ENCODE measurements at places on chromosomes 4 and X. TPM values are rescaled to one million over a fixed set of nuclear protein-coding genes. Genes with fewer than 3 reads are reported as not detected.

Gene OTC
- total RNA-seq: 84.6 TPM

Gene CFAP99
- not detected for total RNA-seq

Gene CCNA2
- total RNA-seq: 0.15 TPM

Gene CXorf49
- not detected for total RNA-seq

Gene PDE5A
- total RNA-seq: 0.74 TPM

Gene SH3BP2
- 43.0 TPM for total RNA-seq

Gene NSUN7
- 0.18 TPM for total RNA-seq

GRCh38 chr4:155667568-155668511 lies 1.2 kb downstream of the GUCY1A1 start:
- peak; percentile 66 for DNase-seq

DNA sequence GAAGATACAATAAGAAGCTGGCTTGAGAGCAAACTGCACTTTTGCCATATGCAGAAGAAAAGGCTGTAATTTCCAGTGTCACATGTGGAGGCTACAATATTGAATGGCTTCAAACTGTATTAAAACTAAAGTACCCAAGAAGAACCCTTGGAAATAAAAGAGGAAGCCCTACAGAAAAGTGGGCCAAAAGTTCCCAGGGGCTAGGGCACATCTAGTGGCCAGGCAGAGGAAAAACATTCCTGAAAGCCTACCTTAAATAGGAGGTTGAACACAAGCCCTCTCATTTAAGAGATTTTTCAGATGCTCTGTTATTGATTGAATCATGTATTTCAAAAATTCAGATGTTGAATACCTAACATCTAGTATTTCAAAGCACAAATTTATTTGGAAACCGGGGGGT lies 40.6 kb upstream of the PRDX4 start:
- no peak for DNase-seq

DNA sequence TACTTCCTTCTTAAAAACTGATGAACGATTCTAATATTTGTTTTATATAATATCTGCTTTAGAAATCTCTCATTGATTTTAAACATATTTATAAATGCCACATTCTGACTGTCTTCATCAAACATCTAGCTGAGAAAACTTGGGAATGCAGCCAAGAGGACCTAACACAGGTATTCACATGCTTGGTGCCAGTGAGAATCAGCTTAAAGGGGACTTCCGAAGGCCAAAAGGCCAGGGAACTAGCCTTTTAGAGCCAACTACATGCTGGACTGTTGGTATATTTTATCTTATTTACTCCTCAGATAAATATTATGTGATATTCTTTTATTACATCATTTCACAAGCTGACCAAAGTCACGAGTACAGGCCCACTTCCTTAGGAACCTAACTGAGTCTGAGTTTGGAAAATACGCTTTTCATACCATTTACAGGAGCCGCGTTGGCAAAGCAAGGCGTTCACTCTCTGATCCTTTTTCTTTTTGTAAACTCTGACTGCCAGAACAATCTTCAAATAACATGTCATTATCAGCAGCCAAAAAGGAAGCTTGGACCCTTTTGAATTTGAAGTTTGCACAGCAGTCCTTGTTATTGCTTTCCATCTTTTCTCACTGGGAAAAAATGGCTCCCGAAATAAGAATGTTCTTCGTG lies 41.1 kb upstream of the PDLIM3 start:
- DNase-seq: no peak

GRCh38 chrX:46258356-46258755 lies 286.9 kb downstream of the ZNF674 start:
- DNase-seq: no peak

- DNase-seq: peak; percentile 55
These were observed 8.0 kb downstream of the IGFBP7 start for GRCh38 chr4:57102050-57102624.

DNA sequence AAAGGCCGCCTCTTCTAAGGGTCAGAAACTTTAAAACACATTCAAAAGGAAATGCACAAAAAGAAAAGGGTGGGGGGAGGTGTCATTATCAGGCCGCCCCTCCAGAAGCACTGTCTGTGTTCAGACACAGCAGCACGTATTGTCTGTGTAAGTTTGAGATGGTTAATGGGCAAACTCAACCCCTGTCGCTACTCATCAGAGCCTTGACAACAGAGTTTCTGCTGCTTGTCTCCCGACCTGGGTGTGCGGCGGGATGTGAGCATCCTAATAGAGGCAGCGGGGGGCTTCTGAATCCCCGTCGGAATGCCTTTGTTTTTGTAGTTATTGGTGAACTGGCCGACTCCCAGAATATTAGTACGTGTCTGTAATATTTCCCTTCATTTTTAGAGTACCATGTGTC lies 158.9 kb downstream of the DCTD start:
- DNase-seq: no peak

DNA sequence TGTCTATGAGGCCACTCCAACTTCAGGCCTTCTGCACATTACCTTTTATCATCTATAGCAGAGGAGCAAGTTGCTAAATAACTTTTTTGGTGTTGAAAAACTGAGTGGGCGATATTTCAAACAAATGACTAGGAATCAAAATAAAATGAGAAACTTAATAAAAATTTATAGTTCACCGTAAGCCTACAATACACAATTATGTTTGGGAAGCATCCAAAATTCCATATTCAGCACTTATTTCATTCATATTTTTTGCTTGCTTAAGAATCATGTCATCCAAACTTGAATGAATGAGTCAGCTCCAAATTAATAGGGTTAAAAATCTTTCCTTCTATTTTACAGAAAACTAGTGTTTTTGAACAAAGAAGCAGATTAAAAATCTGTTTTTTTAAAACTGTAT lies 119.1 kb downstream of the SH3RF1 start:
- no peak for DNase-seq

GRCh38 chrX:103517246-103517645 lies 2.0 kb downstream of the RAB40A start:
- DNase-seq: no peak

All from right lobe of liver (tissue), 6 donors.